Purkinje cell (primary cell): ENCODE measurements at places on chromosomes 4 and X. TPM values are rescaled to one million over a fixed set of nuclear protein-coding genes. Genes with fewer than 3 reads are reported as not detected.

The HTR2C gene
- 0.36 TPM in 1 of 2 replicates, not detected in the other for polyA plus RNA-seq

The DMP1 gene
- polyA plus RNA-seq, result not detected in 2 replicates

The FMR1 gene
- polyA plus RNA-seq, result 26.5 and 37.0 TPM in 2 replicates

The TXK gene
- 0.85 TPM in 1 of 2 replicates, not detected in the other for polyA plus RNA-seq

The ADH7 gene
- polyA plus RNA-seq, result not detected in 2 replicates

The MAGEC2 gene
- not detected in 2 replicates for polyA plus RNA-seq

The VSIG4 gene
- not detected in 2 replicates for polyA plus RNA-seq

The RNF212 gene
- polyA plus RNA-seq, result 0.39 and 3.2 TPM in 2 replicates
